ENCODE measurements at places on chromosomes 16 and 17. TPM values are rescaled to one million over a fixed set of nuclear protein-coding genes. Genes with fewer than 3 reads are reported as not detected.

The WIPF2 gene
- 24.0 TPM for total RNA-seq

The SNX20 gene
- total RNA-seq: not detected

The CALCOCO2 gene
- 95.2 TPM for total RNA-seq

The KRT34 gene
- 0.20 TPM for total RNA-seq

The OR2C1 gene
- not detected for total RNA-seq

The APOH gene
- total RNA-seq: 5.4 TPM

The TAT gene
- total RNA-seq: not detected

The PRSS21 gene
- not detected for total RNA-seq

The CKLF gene
- total RNA-seq: 67.6 TPM

The ZNF598 gene
- total RNA-seq: 34.2 TPM

The IL4R gene
- total RNA-seq: 32.6 TPM

The TMEM220 gene
- 3.9 TPM for total RNA-seq

The DOC2A gene
- total RNA-seq: 0.88 TPM
